ENCODE measurements at places on chromosomes 7 and 10. TPM values are rescaled to one million over a fixed set of nuclear protein-coding genes. Genes with fewer than 3 reads are reported as not detected.

DNA sequence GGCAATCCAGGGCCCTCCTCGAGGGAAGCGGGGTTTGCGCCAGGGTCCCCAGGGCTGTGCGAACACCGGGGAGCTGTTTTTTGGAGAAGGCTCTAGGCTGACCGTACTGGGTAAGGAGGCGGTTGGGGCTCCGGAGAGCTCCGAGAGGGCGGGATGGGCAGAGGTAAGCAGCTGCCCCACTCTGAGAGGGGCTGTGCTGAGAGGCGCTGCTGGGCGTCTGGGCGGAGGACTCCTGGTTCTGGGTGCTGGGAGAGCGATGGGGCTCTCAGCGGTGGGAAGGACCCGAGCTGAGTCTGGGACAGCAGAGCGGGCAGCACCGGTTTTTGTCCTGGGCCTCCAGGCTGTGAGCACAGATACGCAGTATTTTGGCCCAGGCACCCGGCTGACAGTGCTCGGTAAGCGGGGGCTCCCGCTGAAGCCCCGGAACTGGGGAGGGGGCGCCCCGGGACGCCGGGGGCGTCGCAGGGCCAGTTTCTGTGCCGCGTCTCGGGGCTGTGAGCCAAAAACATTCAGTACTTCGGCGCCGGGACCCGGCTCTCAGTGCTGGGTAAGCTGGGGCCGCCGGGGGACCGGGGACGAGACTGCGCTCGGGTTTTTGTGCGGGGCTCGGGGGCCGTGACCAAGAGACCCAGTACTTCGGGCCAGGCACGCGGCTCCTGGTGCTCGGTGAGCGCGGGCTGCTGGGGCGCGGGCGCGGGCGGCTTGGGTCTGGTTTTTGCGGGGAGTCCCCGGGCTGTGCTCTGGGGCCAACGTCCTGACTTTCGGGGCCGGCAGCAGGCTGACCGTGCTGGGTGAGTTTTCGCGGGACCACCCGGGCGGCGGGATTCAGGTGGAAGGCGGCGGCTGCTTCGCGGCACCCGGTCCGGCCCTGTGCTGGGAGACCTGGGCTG, 26.0 kb downstream of the PRSS2 start:
- peak; percentile 80 for DNase-seq

DNA sequence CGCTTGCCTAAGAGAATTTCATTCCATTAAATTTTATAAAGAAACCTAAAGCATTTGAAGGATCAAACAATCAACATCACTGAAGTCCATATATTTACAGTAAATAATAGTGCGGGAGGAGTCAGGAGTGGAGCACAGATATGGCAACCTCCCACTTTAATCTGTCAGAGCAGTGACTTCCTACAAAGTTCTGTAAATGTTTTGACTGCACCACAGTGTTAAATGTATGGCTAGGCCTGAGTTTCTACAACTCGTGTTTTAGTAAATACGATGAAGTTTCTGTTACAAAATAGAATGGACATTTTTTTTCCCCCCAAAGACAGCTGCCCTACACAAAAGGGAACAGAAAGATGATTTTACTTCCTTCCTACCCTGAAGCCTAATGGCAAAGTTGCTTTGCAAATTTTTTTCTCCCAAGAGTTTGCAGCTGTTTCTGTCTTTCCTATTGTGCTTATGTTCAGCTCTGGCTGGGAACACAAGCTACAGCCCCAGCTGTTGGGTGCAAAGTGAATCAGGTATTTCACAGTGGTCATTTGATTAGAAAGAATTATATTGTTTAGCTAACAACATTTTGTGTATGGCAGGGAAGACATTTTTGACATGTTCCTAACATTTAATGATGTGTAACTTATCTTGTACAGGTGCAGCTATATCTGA, 62.1 kb downstream of the MET start:
- no peak for DNase-seq

DNA sequence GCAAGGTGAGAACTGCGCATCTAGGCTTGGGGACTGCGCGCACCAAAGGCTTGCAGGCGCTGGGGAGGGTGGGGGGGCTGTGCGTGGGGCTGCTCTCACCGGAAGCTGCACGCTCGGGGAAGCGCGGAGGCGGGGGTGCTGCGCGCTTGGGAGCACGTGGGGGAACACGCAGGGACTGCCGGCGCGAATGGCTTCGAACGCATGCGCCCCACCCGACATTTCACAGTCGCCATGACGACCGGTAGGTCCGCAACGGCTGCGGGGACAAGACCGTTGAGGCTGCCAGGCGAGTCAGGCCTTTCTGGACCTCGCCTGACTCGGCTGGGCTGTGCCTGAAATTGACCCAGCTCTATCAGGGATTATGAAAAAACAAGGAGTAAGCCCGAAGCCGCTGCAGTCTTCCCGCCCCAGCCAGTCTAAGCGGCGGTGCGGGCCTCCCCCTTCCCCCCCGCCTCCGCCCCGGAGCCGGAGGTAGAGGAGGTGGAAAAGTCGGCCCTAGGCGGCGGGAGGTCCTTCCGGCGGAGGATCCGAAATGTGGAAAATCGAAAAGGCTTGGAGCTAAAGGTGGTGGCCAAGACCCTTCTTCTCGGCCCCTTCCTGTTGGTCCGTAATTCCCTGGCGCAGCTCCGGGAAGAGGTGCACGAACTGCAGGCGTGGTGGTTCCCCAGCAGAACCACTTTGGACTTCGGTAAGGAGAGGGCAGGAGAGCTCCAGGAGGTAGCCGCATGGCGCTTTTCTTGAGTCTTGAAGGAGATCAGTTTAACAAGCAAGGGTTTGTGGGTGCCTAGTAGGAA, 34.9 kb upstream of the STEAP1 start:
- no peak for DNase-seq

GRCh38 chr7:11817111-11817740, 14.8 kb downstream of the THSD7A start:
- DNase-seq: peak; percentile 14

CCDC186 gene
- total RNA-seq: 17.0 TPM

DNA sequence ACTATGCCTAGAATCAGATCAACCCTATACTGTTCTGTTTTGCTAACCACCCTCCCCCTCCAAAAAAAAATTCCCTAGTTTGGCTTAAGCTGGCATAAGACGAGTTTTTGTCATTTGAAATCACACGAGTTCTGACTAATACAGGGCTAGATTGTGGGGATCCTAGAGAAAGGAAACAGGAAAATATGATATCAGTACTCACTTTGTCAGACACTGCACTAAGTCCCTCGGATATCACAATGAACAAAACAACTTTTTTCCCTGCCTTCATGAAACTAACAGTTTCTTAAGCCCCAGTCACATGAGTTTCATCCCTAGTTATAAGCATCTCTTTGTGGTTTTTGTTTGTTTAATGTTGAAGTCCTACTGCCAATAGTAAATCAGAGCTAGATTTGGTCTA, 118.5 kb downstream of the ITGB8 start:
- DNase-seq: no peak

GRCh38 chr7:158676171-158676840, 28.3 kb downstream of the NCAPG2 start:
- DNase-seq: peak; percentile 79

GRCh38 chr7:123658023-123658422, 2.4 kb downstream of the LMOD2 start:
- no peak for DNase-seq

CPXM2 gene
- total RNA-seq: 0.36 TPM

SPDYE9 gene
- total RNA-seq: not detected

DNA sequence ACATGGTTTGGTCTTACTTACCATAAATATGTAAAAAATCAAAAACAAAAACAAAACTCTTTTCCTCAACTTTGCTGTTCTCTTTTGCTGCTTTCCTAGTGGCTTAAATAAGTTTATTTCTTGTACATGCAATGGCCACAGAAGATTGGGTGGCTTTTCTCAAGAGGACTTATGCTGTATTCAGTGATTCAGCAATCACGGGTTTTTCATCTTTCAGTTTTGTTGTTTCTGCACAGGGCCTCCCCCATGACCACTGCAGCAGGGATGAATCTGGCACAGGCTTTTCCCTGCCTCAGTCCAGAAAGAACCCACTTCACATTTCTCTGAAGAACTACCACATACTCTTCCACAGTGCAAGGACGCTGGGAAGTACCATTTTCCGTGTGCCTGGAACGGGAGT, 355.0 kb downstream of the RNLS start:
- peak; percentile 34 for DNase-seq

SORCS1 gene
- not detected for total RNA-seq

DNA sequence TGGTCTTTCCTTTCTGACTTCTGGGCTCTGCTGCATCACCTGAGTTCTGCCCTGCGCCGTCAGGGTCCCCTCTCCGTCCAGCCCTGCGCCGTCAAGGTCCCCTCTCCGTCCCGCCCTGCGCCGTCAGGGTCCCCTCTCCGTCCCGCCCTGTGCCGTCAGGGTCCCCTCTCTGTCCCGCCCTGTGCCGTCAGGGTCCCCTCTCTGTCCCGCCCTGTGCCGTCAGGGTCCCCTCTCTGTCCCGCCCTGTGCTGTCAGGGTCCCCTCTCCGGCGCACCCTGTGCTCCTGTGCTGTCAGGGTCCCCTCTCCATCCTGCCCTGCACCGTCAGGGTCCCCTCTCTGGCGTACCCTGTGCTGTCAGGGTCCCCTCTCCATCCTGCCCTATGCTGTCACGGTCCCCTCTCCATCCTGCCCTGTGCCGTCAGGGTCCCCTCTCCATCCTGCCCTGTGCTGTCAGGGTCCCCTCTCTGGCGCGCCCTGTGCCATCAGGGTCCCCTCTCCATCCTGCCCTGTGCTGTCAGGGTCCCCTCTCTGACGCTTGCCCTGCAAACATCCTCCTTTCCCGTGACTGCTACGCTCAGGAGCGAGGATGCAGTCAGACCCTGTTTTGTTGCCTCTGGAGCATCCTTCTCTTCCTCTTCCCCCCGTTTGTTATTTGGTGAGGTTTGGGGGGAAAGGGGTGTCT, 66.4 kb downstream of the INPP5A start:
- peak; percentile 70 for DNase-seq

GPR141 gene
- not detected for total RNA-seq

GRCh38 chr10:132774181-132774901, 11.6 kb downstream of the NKX6-2 start:
- DNase-seq: no peak

SPAM1 gene
- total RNA-seq: not detected

DNA sequence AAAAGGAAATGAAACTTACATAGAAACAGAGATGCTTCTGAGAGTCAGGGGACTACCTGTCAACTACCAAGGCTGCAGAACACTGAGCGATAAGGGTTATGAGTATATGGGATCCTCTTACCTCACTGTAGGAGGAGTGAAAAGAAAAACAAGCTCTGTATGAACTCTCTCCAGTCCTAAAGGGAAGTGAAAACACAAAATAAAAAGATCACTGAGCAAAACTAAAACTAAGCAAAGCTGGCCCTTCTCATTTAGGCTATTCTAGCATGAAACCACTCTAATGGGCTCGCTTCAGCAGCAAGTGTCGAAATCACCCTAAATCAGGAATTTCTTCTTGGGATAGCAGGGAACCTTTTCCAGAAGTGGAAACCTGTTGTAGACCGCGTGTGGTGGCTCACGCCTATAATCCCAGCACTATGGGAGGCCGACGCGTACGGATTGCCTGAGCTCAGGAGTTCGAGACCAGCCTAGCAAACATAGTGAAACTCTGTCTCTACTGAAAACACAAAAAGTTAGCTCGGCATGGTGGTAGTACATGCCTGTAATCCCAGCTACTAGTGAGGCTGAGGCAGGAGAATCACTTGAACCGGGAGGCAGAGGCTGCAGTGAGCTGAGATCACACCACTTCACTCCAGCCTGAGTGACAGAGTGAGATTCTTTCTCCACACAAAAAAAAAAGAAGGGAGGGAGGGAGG, 27.0 kb downstream of the DCLRE1C start:
- DNase-seq: no peak

CYP2C18 gene
- total RNA-seq: not detected

GUSB gene
- total RNA-seq: 32.6 TPM

KAT6B gene
- total RNA-seq: 30.9 TPM

GRCh38 chr10:31820778-31821369, 107.8 kb downstream of the ARHGAP12 start:
- DNase-seq: no peak

DNA sequence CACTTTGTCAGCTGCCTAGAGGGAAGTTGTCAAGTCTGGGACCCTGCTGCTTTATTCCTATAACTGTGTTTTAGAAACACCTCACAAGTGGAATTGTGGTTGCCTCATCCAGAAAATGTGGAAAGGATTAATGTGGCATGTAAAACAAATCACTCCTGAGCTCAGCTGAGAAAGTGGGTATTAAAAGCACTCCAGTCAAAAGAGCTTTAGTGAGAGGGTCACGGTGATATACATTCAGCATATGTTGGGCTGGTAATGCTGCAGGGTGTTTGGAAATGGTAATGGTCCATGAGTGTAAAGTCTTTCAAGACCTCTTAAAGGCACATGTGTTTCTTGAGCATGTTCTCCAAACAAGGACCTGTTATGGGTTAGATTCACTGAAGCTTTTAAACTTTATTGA, 318.2 kb upstream of the MEOX2 start:
- no peak for DNase-seq

CAMK2G gene
- 22.4 TPM for total RNA-seq

AKR1C3 gene
- total RNA-seq: 238 TPM

DNA sequence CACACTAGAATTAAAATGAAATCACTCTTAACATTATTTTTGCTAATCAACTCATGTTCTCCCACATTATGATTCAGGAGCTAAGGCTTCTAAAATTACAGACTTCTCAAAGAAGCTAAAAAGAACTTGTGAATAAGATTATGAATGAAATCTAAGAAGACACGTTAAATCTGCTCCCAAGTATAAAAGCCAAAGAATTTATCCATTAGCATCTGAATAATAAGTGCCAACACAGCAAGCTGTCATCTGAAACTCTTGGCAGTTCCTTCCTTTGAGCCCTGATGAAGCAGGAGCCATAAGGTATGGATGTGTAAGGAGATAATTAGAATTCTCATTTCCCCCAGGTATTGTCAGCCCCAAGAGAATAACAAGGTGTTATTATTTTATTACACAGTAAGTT, 50.3 kb downstream of the TPK1 start:
- DNase-seq: no peak

ADAM12 gene
- total RNA-seq: 361 TPM

- DNase-seq: peak; percentile 81
Measured at GRCh38 chr10:77351386-77351785, 286.2 kb downstream of the KCNMA1 start.

DNA sequence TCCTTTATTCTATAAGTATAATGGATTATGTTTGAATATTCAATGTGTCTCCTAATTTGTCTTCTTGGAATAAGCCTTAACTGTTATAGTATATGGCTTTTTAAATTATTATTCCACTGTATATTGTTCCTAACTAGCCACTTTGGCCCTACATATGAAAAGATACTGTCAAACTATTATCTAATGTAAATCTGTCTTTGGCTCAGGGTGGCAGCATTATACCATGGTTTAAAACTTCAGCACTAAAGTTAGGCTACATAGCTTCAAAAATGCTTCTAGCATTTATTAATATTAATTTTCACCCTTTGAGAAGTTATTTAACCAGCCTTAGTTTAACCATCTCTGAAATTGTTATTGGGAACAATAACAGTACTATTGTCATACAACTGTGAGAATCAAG, 543.1 kb upstream of the MBL2 start:
- DNase-seq: no peak

DNA sequence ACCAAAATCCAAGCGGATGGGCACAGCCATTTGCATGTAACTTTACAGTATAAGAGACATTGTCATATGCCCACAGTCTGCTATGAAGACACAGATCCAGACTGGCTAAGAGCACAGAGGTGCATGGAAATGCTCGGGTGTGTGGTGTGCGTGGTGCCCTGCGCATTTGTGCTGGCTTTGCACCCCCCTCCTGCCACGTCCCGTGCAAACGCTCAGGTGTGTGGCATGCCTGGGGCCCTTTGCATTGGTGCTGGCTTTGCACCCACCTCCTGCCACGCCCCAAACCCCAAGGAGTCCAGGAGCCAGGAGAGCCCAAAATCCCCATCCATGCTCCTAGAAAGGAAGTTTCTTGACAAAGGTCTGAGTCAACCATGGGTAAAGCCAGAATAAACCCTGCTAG, 306.2 kb downstream of the PTPRN2 start:
- DNase-seq: peak; percentile 5

IGFBP1 gene
- 4.0 TPM for total RNA-seq

CCL26 gene
- 1.5 TPM for total RNA-seq

AGR2 gene
- not detected for total RNA-seq

Data from osteoblast (primary cell).